ENCODE measurements at places on chromosomes 2 and 18. TPM values are rescaled to one million over a fixed set of nuclear protein-coding genes. Genes with fewer than 3 reads are reported as not detected.

The PRSS56 gene
- total RNA-seq, result not detected

The GCA gene
- total RNA-seq, result 64.8 TPM

The IL36RN gene
- total RNA-seq, result not detected

The ITGA4 gene
- total RNA-seq, result 18.4 TPM

The UGT1A4 gene
- total RNA-seq, result not detected

The SPC25 gene
- 0.38 TPM for total RNA-seq

DNA sequence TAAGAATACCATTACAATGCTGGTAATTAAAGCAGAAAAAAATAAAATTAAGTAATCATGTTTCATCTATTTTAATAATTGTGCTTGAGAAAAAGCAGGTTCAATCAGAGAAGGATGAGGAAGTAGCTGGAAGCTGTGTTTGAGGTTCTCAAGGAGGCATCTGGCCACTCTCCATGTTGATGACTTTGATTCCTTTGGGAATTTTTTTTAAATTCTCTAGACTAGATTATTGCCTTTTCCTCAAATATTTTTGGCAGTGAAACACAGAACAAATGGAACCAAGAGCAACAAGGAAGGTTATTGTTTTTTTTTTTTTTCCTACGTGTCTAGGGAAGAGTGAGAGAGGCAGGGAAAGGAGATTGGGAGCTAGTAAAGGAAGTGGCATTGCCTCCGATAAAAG is 99.9 kb upstream of the NRP2 start:
- no peak for DNase-seq
- H3K4me3 ChIP-seq, result no peak overlapping the region
- H3K36me3 ChIP-seq, result no peaks in the 10 kb centered on the region
- no peaks in the 10 kb centered on the region for H3K27me3 ChIP-seq

DNA sequence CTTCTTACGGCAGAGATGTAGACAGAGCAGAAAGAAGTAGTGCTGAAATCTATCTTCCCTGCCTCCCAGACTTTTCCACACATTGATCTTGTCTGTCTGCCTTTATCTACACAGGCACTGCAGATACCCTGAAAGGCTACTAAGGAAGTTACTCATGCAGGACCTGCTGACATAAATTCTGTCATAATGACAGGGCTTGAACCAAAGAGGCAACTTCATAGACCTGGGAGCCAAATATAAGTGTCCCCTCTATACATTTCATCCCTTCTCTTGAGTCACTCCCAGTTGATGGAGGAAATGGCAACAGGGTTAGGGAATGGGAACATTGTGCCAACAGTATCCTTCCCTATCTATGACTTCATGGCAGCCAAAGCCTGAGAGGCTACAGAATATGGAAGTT is 157.5 kb downstream of the TNS1 start:
- no peak for DNase-seq
- H3K4me3 ChIP-seq, result no peak overlapping the region
- no peaks in the 10 kb centered on the region for H3K27me3 ChIP-seq
- peak overlapping the region; percentile 2 for H3K27ac ChIP-seq

- H3K4me1 ChIP-seq, result no peaks in the 10 kb centered on the region
- no peaks in the 10 kb centered on the region for H3K36me3 ChIP-seq
- no peak for DNase-seq
- H3K27ac ChIP-seq, result no peak overlapping the region
Observed at GRCh38 chr2:153953761-153954160, 82.0 kb downstream of the GALNT13 start.

DNA sequence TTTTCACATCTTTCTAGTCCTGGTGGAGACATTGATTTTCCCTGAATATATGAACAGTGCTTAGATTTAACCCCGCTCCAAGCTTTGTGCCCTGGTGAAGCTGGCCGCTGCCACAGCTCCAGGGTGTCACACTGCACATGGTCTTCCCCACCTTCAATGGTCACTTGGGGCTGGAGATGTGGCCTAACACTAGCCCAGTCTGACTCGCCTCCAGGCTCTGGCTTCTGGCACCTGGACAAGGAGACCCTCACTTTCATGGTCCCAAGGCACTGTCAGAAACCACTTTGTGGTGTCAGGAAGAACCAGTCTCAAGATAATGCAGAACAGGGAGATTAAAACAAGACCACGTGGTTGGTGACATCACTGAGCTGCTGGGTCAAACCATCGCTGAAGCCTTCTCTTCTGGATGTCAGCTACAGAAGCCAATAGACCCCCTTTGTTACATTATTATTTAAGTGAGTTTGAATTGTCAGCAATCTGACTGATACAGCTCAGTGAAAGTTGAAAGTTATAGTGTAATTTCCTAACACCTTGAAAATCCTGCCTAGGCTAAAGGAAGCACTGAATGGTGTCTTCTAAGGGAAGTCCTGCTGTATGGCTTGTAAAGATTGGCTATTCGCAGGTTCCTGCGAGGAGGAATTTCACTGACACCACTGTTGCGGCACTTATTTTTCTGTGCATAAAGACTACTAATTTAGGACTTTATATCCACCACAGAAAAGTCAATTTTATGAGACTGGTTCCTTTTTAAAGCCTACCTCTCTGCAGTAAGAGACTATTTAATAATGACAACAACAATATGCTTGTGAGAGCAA is 55.0 kb upstream of the CTDP1 start:
- H3K4me3 ChIP-seq, result no peak overlapping the region
- peaks cover 5% of the 10 kb centered on the region for H3K27me3 ChIP-seq
- no peaks in the 10 kb centered on the region for H3K4me1 ChIP-seq
- no peak overlapping the region for H3K27ac ChIP-seq

- no peak overlapping the region for H3K4me3 ChIP-seq
- H3K36me3 ChIP-seq, result no peaks in the 10 kb centered on the region
- no peaks in the 10 kb centered on the region for H3K4me1 ChIP-seq
- H3K27ac ChIP-seq, result no peak overlapping the region
- H3K27me3 ChIP-seq, result no peaks in the 10 kb centered on the region
Observed at GRCh38 chr18:65827444-65827843, 76.6 kb downstream of the CDH7 start.

DNA sequence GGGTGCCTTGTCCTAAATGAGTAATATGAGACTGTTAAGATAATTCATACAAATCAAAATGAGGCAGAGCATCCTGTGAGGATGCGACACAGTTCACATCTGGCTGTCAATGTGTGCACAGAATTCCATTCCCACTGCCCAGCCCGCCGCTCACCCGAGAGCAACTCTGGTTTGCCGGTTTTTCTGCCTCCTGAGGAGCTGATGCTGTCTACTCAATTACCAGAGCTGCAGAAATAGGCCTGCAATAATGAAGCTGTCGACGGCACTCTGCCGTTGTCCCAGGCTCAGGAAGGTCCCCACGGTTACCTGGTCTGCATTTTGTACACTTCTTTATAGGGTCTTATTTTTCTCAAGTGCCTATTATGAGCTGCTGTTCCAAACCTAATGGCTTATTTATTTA is 55.7 kb upstream of the LYPD1 start:
- no peak for DNase-seq
- no peaks in the 10 kb centered on the region for H3K36me3 ChIP-seq
- no peak overlapping the region for H3K4me3 ChIP-seq
- H3K4me1 ChIP-seq, result no peaks in the 10 kb centered on the region
- H3K27ac ChIP-seq, result no peak overlapping the region

DNA sequence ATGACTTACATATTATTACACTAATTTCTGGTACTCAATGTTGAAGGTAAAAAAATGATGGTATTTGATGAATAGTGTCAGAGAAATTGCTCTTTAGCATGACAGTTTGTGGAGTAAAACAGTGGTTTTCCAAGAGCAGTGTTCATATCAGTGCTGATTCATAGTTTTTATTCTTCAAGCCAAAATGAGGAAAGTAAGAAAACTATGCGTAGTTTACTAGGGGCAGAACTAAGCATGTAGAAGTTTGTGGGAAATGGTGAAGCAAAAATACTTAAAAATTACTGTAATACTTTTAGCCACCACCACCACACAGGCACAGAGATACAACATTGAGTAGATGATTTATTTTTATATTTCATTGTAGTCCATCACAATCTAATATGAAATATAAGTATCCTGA is 137.3 kb downstream of the ZNF804A start:
- no peak for DNase-seq
- H3K4me3 ChIP-seq, result no peak overlapping the region
- no peak overlapping the region for H3K27ac ChIP-seq

- DNase-seq, result no peak
- H3K27ac ChIP-seq, result no peak overlapping the region
- no peaks in the 10 kb centered on the region for H3K36me3 ChIP-seq
- no peak overlapping the region for H3K4me3 ChIP-seq
- H3K27me3 ChIP-seq, result no peaks in the 10 kb centered on the region
Observed at GRCh38 chr2:158142165-158142564, 40.5 kb downstream of the UPP2 start.

DNA sequence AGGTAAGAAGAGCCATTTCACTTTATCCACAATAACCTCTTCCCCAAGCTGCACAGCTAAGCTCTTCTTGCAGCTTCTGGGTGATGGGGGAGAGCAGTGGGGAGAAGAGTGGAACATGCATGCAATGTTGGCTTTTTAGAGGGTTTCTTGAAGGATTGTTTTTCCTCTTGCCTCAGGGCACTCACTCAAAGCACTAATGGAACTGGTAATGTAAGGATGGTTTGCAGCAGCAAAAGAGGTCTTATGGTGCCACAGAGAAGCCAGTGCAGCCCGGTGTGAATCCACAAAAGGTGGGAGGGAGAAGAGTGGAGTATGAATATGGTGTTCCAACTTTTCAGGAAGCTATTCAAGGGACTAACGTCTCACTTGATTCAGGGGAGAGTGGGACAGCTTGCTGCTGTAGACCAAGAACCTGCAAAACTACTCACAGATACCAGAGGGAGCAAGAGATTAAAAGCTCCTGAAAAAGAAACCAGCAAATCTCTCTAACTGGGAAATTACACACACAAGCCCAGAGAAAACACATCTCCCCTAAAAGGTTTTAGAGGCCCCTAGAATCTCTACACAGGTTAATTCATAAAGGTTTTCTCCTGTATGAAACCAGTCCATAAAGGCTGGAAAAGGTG is 116.4 kb downstream of the CHN1 start:
- no peaks in the 10 kb centered on the region for H3K36me3 ChIP-seq
- no peak overlapping the region for H3K4me3 ChIP-seq
- DNase-seq, result no peak
- H3K27me3 ChIP-seq, result no peaks in the 10 kb centered on the region
- H3K4me1 ChIP-seq, result no peaks in the 10 kb centered on the region

DNA sequence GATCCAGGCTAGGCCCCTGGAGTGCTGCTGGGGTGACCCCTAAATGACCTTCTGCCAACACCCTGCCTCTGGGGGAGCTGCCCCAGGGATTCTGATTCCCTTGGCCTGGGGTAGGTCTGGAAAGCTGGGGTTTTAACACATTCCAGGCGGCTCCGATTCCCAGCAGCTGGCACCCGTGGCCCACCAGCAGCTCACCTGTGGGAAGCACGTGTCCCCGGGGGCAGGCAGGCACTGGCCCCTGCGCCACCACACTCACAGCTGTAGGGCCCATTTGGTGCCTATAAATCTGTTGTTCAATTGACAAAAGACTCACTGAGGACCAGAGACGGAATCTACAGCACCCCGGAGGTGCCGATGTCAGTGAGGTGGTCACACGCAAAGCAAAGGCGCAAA is 4.1 kb upstream of the KLHL30 start:
- no peaks in the 10 kb centered on the region for H3K36me3 ChIP-seq
- no peak overlapping the region for H3K27ac ChIP-seq
- no peaks in the 10 kb centered on the region for H3K27me3 ChIP-seq
- peaks cover 5% of the 10 kb centered on the region for H3K4me1 ChIP-seq

DNA sequence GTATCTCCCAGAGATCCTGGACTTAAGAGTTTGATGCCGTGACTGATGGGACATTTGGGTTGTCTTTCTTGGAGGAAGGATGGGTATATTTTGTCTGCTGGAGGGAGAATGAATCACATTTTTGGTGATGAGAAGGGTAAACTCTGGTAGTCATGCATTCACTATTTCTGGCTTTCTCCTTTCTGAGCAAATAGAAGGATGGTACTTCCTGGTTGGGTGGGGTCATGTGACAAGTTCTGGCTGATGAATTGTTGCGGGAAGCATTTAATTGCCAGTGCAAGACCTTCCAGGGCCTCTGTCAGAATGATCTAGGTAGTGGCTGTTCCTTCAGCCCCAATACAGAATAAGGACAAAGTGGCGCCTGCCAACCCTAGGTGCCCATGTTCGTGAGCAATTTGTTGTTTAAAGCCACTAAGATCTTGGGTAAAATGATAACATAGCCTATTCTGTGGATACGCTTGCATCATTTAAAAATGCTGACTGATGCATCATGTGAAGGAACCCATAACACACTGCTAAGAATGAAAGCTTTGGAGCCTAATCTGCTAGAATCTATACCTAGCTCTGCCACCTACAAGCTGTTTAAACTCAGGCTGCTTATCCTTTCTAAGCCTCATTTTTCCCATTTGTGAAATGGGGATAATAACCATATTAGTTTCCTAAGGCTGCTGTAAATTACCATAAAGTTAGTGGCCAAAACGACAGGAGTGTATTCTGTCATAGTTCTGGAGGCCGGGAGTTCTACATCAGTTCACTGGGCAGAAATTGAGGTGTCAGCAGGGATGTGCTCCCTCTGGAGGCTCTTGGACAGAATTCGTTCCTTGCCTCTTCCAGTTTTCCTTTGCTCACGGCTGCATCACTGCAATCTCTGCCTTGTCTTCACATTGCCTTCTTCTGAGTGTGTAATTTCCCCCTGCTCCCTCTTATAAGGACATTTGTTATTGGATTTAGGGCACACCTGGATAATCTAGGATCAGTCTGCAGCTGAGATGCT is 281.3 kb downstream of the AGPS start:
- peaks cover 6% of the 10 kb centered on the region for H3K27me3 ChIP-seq
- H3K36me3 ChIP-seq, result no peaks in the 10 kb centered on the region
- no peak for DNase-seq
- no peak overlapping the region for H3K27ac ChIP-seq
- no peaks in the 10 kb centered on the region for H3K4me1 ChIP-seq

DNA sequence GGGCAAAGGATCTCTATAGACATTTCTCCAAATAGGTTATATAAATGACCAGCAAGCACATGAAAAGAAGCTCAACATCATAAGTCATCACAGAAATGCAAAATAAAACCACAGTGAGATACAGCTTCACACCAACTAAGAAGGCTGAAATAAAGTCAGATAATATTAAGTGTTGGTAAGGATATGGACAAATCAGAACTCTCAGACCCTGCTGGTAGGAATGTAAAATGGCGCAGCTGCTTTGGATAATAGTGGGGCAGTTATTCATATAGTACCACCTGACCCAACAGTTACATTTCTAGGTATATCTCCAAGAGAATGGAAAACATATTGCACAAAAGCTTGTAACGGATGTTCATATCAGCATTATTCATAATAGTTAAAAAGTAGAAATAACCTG is 14.0 kb downstream of the EPB41L5 start:
- H3K27ac ChIP-seq, result no peak overlapping the region
- no peak overlapping the region for H3K4me3 ChIP-seq
- H3K27me3 ChIP-seq, result no peaks in the 10 kb centered on the region
- DNase-seq, result no peak

- H3K4me3 ChIP-seq, result no peak overlapping the region
- no peak overlapping the region for H3K27ac ChIP-seq
- H3K27me3 ChIP-seq, result no peaks in the 10 kb centered on the region
- H3K36me3 ChIP-seq, result no peaks in the 10 kb centered on the region
Observed at GRCh38 chr18:29248805-29249204, 1071.9 kb upstream of the CDH2 start.

Measured in upper lobe of right lung (tissue), 1 donor.